Stimulated activated CD8-positive, alpha-beta memory T cell treated with anti-CD3 and anti-CD28 coated beads, Interleukin-15, amount 100 ng/mL, for 24 hours (primary cell): ENCODE measurements at places on chromosomes 2 and 18.

- no peak for DNase-seq
Measured at GRCh38 chr2:212539072-212539880, 674 bp upstream of the ERBB4 start.

GRCh38 chr2:159078443-159078842, 110.0 kb downstream of the TANC1 start:
- DNase-seq, result no peak

DNA sequence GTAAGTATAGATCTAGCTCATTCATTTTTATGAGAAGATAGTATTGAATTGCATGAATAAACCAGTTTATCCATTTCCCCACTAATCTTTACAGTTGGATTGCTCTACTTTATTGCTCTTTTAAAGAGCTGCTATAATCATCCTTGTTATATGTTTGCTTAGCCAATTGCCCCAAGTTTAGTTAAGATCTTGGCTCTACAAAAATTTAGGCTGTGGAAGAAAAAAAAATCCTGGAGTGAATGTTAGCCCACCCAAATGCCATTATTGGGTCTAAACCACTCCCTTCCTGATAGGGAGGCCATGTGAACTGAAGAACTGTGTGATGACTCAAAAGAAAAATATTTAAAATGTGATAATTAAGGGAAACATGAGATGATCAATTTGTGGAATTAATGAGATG, 2.9 kb downstream of the ALS2 start:
- DNase-seq, result no peak

DNA sequence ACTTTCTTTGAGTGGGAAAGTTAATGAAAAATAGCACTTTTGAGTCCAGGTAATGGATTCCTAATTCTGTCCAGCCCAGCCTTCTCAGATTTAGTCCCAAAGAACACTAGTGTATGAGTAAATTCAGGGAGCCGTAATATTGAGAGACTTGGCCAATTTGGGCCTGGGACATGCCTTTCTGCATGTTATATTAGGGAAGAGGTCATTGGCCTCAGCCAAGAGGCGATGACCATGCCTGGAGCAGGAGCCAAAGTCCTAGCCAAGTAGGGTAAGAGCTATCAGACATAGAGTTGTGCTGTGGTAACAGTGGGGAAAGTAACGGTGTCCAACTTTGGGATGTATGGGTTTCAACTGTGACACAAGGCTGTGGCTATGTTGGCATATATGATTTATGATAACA, 336.5 kb upstream of the ZNF804A start:
- no peak for DNase-seq

- no peak for DNase-seq
Measured at GRCh38 chr2:152924722-152925121, 206.3 kb downstream of the ARL6IP6 start.
